H9 (cell line): ENCODE measurements at places on chromosomes 2 and 18. TPM values are rescaled to one million over a fixed set of nuclear protein-coding genes. Genes with fewer than 3 reads are reported as not detected.

DOK1 gene
- total RNA-seq, result 15.2 and 16.0 TPM in 2 replicates

TUBB8B gene
- 0.72 and 1.0 TPM in 2 replicates for total RNA-seq

CDK15 gene
- not detected in 2 replicates for total RNA-seq

ARHGEF4 gene
- total RNA-seq, result 12.5 and 12.6 TPM in 2 replicates

CIB4 gene
- total RNA-seq, result not detected in 2 replicates

DNA sequence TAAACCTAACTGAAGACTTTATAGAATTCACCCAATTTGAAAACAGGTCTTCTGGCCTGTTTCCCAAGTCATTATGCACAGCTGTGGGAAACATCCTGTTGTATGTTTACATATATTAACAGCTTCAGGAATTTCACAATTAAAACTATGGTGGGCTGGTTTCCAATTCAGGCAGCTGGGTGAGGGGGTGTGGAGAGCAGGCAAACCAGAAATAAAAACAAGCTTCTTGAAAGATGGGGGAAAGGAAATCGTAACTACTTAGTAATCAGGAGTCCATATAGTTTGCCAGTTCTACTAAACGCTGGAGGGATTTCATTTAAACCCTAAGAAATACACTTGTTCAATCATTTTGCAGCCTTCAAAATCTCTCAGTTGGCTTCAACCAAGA lies 22.8 kb downstream of the ATP8B1 start:
- no peak for DNase-seq

GRCh38 chr18:45562567-45563479 lies 52.5 kb upstream of the SLC14A2 start:
- no peak for DNase-seq

- no peak for DNase-seq
Measured at GRCh38 chr2:67466734-67467133, 69.6 kb downstream of the ETAA1 start.

GRCh38 chr2:230418341-230419016 lies 2.5 kb downstream of the SP100 start:
- no peak for DNase-seq

DNA sequence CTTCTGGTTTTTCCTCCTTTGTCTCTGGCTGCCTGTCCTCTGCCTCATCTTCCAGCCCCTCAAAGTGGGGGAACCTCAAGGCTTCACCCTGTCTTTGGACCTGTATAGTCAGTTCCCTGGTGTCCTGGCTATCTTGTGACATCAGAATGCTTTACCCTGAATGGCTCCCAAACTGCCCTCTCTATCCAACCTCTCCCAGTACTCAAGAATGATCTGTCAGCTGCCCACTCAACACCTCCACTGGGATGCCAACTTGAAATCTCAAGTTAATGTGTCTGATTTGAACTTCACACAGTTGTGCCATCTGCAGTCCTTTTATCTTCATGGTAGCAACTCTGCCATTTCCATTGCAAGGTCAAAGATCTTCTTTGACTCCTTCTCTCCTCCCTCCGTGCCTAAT lies 43.8 kb downstream of the UBE2F start:
- DNase-seq, result no peak

DNA sequence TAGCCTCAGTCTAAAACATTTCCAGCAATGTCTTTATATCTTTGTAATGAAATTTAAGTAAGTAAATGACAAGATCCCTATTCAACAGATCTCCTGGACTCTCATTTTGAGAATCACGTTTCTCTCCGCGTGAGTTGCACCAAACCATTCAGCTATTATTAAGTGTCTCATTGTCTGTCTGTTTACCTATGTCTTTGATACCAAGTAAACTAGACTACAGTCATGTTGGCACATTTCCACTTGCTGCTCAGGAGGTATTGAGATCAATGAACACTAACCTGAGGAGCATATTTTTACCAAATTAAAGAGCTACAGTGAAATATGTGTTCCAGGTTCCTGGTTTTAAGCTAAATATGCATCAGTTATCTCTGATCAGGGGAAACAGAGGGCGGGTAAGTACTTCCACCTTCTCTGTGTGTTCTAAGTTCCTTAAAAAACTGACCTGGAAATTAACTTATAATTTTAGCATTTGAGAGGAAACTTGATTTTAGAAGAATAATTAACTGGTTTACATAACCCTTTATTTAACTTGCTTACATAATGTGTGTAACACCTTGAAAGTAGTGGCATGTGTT lies 125.8 kb downstream of the OSBPL6 start:
- no peak for DNase-seq
